ENCODE measurements at places on chromosomes 7 and 10.

DNA sequence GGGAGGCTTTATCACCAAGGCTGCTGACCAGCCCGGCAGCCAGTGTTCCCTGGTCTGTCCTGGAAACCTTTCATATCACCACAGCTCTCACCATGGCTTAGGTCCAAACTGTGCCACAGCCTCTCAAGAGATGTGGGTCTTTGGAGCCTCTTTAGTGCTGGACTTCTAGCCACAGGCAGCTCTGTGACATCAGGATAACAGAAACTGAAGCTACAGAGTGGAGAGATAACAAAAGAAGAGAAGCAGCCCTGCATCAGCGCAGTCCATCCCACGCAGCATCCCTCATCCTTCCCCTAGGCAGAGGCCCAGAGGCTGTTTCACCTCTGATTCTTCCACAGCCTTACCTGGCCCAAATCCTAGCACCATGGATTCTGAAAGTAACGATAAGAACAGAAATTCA is 187.9 kb upstream of the KMT2E start:
- no peak for DNase-seq

GRCh38 chr7:143016996-143017395 is 9.9 kb downstream of the OR9A2 start:
- no peak for DNase-seq

DNA sequence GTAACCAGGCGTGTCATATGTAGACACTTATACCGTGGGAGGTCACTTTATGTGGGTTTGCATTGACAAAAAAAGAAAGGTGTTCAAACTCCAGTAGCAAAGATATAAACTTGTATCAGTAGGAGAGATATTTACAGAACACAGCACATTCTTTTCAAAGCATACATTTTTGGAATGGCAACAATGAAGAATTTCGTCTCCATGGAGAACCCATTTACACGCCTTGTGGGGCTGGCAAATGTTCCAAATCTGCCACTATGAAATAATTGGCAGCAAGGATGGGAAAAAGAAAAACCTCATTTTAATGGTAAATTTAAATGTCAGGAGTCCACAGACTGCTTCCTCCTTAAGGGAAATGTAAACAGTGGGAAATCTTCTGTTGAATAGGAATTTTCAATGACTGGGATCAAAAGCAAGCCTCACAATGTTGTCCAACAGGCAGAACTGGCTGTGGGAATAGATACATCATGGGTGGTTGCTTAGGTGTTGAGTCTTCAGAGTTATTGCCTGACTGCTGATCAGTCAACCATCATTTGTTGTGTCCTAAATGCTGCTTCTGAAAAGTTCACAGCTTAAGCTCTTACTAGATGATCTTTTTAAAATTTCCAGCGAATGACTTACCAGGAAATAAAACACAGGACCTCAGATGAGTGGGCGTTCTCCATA is 256.6 kb upstream of the SEMA3C start:
- no peak for DNase-seq

DNA sequence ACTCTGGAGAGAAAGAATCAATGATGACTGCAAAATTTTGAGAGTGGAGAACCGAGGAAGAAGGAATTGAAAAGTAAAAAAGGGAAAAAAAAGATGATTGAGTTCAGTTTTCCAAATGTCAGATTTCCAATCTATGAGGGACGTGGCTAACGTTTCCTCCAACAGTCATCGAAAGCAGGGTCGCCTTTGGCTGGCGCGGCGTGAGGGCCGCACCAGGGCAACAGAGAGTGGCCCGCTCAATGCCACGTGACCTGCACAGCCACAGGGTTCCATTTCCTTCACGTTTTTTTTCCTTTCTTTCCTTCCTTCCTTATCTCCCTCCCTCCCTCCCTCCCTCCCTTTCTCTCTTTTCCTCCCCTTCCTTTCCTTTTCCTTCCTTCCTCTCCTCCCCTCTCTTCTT is 101.9 kb downstream of the WDR37 start:
- DNase-seq = no peak

DNA sequence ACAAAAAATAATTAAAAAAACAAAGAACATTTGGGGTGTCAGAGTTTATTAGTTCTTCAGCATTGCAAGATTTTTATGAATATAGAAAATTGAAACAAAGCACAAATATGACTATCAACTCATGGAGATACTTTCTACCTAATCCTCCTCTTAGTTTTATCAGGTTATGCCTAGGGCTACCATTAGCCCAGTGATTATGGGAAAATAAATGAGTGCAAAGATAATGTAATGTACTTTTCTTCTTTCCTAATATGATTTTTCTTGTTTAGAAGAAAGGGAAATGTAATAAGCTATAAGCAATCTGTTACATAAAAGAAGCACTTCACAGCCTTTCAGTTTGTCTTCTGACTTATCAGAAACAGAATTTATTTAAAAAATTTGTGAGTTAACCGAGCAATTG is 676.8 kb downstream of the SORCS1 start:
- no peak for DNase-seq

- no peak for DNase-seq
Measured at GRCh38 chr10:24848195-24848594, 104.2 kb downstream of the PRTFDC1 start.

DNA sequence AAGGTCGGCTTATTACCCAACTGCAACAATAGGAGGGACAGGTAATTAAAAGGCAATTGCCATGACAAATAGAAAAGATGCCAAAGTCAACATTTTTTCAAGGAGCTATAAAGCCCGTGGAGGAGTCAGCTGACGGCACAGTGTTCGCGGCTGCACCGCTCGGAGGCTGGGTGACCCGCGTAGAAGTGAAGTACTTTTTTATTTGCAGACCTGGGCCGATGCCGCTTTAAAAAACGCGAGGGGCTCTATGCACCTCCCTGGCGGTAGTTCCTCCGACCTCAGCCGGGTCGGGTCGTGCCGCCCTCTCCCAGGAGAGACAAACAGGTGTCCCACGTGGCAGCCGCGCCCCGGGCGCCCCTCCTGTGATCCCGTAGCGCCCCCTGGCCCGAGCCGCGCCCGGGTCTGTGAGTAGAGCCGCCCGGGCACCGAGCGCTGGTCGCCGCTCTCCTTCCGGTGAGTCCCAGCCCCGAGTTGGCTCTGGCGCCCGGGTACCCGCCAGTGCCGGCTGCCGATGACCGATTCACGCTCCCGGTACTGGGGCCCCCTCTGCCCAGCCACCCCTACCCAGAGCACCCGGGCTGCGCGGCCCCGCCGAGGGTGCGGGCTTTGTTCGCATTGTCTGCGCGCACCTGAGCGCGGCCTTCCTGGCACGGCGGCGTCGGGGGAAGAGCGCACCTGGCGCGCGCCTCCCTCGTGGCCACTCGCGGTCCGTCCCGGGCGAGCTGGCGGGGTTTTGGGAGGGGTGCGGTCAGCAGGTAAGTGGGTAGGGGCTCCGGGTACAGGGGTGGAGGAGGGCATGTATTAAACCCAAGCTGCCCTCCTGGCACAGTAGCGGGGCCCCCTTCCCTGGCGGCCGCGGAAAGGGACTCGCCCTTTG is at the start of gene VWA2:
TSS of gene VWA2 (plus strand) at position 138 of the 877 bp plus-strand sequence. CDS start 9,460 bp downstream, outside the sequence.
- no peak for DNase-seq

GRCh38 chr7:98909487-98909886 is 31.2 kb downstream of the TRRAP start:
- no peak for DNase-seq

Data from T-helper 17 cell (primary cell).